ENCODE measurements at places on chromosomes 6 and 20. TPM values are rescaled to one million over a fixed set of nuclear protein-coding genes. Genes with fewer than 3 reads are reported as not detected.

- no peak for DNase-seq
Observed at GRCh38 chr6:133983099-133983939, 30.3 kb downstream of the TBPL1 start.

Gene TRIM40
- not detected for total RNA-seq

GRCh38 chr20:58251348-58251978, 23.0 kb upstream of the ANKRD60 start:
- DNase-seq = no peak

Gene PRSS16
- total RNA-seq = not detected

Gene DDO
- 16.2 TPM for total RNA-seq

Gene ZC3H12D
- 0.35 TPM for total RNA-seq

Gene TFAP2B
- total RNA-seq = not detected

Gene CDH4
- total RNA-seq = not detected

Measured in cardiac septum (tissue), 1 donor.